ENCODE measurements at places on chromosomes 16 and 17.

- no peak for DNase-seq
Measured at GRCh38 chr17:65072660-65073071, 16.1 kb upstream of the GNA13 start.

GRCh38 chr17:58335061-58335731, 6.6 kb upstream of the TSPOAP1 start:
- DNase-seq: no peak

- no peak for DNase-seq
Measured at GRCh38 chr16:57959121-57959520, 11.8 kb downstream of the CNGB1 start.

DNA sequence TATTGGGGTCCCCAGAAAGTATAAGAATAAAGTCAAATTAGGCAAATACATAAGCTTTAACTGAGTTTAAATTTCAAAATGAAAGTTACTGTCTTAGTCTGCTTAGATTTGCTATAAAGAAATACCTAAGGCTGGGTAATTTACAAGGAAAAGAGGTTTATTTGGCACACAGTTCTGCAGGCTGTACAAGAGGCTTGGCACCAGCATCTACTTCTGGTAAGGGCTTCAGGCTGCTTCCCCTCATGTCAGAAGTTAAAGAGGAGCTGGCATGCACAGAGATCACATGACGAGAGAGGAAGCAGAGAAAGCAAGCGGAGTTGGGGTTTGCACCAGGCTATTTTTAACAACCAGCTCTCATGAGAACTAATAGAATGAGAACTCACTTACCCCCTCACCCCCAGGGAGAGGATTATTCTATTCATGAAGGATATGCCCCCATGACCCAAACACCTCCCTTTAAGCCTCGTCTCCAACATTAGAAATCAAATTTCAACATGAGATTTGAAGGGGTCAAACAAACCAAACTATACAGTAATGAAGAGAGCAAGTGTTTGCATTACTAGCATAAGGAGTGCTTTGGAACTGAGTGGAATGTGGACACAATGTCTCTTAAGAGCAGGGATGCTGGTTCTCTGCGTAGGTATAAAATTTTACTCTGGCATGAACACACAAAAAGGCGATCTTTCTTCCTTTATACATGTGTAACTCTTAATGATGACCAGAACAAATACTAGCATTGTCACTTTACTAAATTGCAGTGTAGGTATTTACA, 292.8 kb upstream of the PMFBP1 start:
- DNase-seq: no peak

DNA sequence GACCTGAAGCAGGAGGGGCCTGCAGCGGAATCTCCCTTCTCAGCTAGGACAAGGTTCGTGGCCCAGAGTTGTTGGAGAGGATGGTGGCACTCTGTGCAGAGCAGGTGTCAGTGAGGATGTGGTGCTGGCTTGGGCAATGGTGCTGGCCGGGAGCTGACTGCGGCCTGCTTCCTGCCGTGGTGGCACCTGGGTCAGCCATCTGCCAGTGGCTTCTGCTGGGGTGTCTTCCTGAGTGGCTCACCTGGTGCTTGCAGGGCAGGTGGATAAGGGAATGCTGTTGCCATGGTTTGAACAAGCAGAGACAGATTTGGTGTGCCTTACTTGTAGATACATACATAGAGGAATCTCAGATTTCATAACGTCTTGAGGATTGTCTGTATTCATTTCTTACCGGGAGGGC, 69.6 kb downstream of the SEC14L1 start:
- DNase-seq: no peak
